Immature natural killer cell (primary cell): ENCODE measurements at places on chromosomes 6 and 20.

DNA sequence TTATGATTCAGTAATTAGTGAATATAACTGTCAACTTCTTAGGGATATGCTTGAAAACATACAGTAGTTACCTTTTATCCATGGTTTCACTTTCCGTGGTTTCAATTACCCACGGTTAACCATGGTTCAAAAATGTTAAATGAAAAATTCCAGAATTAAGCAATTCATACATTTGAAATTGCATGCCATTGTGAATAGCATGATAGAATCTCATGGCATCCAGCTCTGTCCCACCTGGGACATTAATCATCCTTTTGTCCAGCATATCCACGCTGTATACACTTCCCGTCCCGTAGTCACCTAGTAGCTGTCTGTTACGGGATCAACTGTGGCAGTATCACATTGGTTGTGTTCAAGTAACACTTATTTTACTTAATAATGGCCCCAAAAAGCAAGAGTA is 781.7 kb upstream of the CITED2 start:
- no peak for DNase-seq

DNA sequence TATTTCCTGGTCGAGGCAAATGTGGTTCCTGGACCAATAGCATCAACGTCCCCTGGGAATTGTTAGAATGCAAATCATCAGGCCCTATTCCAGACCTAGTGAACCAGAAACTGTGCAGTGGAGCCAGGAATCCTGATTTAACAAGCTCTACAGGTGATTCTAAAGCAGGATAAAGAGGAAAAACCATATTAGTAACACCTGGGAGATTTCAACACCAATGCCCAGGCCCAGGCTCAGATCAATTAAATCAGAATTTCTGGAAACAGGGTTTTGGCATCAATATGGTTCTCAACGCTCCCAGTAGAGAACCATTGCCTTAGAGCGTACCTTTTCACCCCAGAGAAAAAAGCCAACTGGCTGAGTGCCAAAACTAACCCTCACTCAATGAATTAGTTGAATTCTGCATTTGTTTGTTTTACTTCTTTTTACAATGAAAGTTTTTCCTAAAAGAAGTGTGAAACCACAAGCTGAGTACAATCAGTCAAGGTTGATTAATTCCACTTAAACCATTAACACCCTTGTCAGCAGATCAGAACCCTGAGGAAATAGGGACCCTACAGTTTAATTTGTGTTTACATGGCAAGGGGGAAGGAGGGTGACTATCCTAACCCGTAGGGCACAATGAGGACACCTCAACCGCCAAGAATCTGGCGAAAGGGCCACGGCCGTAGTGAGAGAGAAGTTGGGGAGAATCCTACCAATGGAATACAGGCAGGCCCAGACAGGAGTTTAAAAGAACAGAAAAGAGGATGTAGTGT is 34.9 kb upstream of the LOC128125822 start:
- DNase-seq = no peak

DNA sequence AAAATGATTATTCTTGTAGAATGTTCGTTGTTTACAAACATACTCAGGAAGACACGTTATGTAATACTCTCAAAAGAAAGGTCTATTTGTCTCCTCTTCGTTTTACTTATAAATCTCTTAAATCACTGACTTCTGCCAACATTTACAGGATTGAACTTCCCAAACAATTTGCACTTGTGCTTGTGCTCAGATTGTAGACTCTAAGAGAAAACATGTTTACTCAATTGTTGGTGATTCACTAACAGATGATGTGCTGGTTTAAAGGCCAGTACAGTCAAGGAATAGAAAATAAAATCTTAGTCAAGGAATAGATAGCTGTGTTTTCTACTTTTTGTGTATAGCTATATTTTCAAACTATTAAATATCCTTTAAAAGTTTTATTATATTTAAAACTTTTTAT is 172.8 kb downstream of the GJA1 start:
- no peak for DNase-seq

- DNase-seq = no peak
Observed at GRCh38 chr6:158674342-158675131, 24.7 kb downstream of the SYTL3 start.

DNA sequence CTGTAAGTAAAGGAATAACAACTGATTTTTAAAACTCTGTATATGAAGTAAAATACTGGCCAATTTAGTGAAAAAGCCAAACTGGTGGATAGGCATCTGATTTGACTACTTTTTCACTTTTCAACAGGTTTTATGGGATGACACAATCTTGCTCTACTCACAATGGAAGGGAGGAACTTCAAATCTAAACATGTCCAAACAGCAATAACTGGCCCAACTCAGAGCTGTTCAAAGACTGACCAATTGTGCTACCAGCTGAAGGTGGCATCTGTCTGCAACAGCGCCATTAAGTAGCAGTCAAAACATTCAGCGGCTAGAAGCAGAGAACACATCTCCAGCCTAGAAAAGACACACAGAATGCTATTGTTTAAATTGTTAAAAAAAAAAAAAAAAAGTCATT is 44.6 kb downstream of the SESN1 start:
- DNase-seq = no peak

- DNase-seq = no peak
Observed at GRCh38 chr6:41171908-41172307, 9.0 kb upstream of the TREM2 start.

GRCh38 chr20:16518784-16519084 is 54.5 kb downstream of the KIF16B start:
- no peak for DNase-seq

DNA sequence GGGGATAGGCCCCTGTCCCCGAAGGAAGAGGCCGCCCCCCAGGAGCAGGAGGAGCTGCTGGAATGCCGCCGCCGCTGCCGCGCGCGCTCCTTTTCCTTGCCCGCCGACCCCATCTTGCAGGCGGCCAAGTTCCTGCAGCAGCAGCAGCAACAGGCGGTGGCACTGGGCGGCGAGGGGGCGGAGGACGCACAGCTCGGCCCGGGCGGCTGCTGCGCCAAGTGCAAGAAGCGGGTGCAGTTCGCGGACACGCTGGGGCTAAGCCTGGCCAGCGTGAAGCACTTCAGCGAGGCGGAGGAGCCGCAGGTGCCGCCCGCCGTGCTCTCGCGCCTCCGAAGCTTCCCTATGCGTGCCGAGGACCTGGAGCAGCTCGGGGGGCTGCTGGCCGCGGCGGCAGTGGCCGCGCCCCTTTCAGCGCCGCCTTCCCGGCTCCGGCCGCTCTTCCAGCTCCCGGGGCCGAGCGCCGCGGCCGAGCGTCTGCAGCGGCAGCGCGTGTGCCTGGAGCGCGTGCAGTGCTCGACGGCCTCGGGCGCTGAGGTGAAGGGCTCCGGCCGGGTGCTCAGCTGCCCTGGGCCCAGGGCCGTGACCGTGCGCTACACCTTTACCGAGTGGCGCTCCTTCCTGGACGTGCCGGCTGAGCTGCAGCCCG is 630 bp downstream of the PPP1R3G start:
- no peak for DNase-seq

DNA sequence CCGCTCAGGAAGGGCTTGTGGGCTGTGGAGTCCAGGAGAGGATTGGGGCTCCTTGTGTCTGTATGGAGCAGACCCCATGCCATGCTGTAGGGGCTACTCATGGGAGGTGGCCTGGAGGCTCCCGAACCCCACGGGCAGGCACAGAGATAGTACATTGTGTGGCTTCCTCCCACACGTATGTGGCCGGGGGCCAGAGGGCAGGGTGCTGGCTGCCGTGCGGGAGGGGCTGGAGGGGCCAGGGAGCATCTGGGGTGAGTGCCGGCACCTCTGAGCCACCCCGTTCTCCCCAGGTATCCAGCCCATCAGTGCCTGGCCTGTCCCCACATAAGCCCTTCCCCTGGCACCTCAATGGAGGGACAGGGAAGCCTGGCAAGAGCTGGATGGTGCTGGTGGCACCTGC is 7.6 kb downstream of the RBBP8NL start:
- DNase-seq = no peak

- DNase-seq = no peak
Observed at GRCh38 chr6:110484321-110484720, 7.9 kb upstream of the SLC22A16 start.

GRCh38 chr20:5033566-5033965 is 32.3 kb upstream of the SLC23A2 start:
- DNase-seq = no peak

DNA sequence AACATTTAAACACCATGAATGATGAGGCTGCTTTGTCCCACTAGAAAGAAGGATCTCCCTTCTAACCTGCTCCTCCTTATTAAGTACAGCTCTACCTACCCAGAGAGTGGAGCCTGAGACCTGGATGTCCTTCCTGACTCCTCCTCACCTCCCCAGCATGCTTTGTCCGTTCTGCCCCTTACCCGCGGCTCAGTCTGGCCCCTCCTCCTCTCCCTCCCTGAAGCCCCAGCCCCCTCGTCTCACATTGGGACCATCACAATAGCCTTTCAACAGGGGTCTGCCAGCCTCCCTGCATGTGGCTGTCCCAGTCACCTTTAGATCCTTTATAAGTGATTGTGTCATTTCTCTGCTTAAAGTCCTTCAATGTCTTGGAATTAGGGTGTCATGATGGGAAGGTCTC is 72.5 kb downstream of the DZANK1 start:
- no peak for DNase-seq

GRCh38 chr6:5208471-5208971 is 52.2 kb downstream of the LYRM4 start:
- DNase-seq = no peak

- DNase-seq = no peak
Observed at GRCh38 chr6:130111031-130111430, 92.7 kb downstream of the L3MBTL3 start.

- peak; percentile 30 for DNase-seq
Observed at GRCh38 chr20:24956001-24956841, 7.2 kb downstream of the CST7 start.

GRCh38 chr6:318243-318890 is 26.1 kb downstream of the DUSP22 start:
- no peak for DNase-seq

GRCh38 chr6:54717849-54718455 is 128.6 kb upstream of the FAM83B start:
- DNase-seq = peak; percentile 48

- DNase-seq = no peak
Observed at GRCh38 chr6:139373928-139374356, 506 bp downstream of the CITED2 start.

- DNase-seq = no peak
Observed at GRCh38 chr6:154292855-154293519, 63.6 kb downstream of the IPCEF1 start.

DNA sequence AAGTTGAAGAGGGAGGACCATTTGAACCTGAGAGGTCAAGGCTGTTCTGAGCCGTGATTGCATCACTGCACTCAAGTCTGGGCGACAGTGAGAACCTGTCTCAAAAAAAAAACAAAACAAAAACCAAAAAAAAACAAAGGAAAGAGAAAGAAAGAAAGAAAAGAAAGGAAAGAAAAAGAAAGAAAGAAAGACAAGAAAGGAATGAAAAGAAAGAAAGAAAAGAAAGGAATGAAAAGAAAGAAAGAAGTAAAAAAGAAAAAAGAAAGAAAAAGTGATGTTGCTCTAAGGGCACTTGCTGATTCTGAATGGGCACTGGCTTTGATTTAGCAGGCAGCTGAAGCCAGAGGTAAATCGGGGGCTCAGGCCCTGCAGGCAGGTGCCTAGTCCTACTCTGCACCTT is 161.0 kb downstream of the MCHR2 start:
- no peak for DNase-seq

GRCh38 chr20:58633161-58634053 is 17.7 kb upstream of the STX16 start:
- no peak for DNase-seq

GRCh38 chr20:60136645-60137401 is 178.6 kb downstream of the CDH26 start:
- DNase-seq = no peak

DNA sequence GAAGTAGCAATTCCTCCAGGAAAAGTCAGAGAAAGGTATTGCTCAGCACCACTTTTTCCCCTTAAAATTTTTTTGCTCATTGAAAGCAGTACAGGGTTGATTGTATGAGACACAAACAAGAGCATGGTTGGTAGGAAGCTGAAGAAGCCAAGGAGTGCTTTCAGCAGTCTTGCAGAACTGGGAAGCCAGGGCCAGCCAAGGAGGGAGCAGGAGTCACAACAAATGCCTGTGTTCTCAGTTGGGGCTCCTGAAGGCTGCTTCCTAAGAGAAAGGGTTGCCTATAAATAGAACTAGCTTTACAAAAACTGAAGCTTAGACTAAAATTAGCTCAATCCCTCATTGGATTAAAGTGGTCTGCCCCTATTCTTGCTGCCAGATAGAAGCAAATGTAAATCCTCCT is 3.3 kb upstream of the THEMIS start:
- no peak for DNase-seq

DNA sequence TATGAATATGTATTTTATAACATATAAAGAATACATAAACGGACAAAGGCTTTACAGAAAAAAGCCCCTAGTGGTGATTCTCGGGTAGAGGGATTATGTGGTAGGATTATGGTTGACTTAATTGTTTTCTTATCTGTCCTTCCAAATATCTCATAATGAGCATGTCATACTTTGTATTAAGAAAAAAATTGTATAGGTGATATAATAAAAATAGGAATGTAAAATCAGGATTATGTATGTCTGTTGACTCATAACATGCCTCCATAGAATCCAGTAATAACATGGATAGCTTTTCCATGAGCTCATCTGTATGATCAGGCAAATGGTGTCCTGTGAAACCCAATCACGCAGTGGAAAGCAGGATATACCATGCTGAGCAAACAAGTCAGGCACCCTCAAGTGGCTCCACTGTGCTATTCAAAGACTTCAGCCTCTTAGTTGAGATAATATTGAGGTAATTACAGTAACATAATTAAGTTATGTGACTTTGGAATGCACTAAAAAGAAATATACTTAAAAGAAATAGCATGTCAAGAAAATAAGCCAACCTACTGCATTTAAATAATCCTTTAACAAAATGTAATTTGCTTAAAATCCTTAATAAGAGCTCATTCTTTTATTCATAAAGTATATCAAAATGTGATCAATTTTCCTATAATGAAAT is 39.6 kb upstream of the PRELID3B start:
- DNase-seq = no peak

DNA sequence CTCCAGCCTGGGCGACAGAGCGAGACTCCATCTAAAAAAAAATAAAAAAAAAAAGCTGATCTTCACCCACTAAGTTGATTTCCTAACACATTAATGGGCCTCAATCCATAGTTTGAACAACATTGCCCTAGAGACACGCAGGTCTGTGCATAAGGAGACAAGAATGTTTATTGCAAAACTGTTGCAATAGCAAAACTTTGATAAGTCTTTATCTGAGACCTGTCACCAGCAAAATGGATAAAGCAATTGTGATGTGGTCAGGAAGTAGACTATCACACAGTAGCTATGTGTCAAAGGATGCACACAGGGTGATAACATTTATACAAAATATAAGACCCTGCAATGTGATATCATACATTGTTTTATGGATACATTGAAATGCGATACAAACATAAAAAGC is 4.2 kb upstream of the ITPR3 start:
- DNase-seq = peak; percentile 71
